ENCODE measurements at places on chromosomes 7 and 10.

DNA sequence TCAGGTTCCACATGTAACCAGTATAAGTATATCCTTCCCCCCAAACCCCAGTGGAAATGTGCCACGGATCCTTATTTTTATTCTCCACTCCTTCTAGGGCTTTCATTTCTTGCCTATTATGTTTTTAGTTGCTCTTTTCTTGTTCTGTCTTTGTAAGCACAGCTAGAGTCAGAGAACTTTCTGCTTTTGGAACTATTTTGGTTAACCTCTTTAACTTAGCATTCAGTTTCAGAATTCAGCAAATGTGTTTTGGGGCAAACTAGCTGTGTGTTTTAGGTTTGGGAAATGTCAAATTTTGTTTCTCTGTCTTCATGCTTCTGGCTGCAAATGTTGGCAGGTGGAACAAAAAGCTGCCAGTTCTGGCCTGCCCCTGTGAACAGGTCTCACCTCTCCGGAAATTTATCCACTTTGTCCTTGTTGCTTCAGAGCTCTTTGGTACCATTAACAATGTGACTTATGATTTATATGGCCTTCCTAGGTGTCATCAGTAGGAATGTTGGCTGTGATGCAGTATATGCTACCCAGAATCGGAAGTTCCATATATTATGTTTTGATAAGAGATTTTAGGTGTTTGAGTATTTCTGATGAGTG lies 156.1 kb downstream of the ADK start:
- no peak for DNase-seq

- no peak for DNase-seq
Observed at GRCh38 chr10:33484787-33485186, 150.3 kb upstream of the NRP1 start.

- DNase-seq = no peak
Observed at GRCh38 chr7:3605222-3605621, 304.2 kb downstream of the SDK1 start.

DNA sequence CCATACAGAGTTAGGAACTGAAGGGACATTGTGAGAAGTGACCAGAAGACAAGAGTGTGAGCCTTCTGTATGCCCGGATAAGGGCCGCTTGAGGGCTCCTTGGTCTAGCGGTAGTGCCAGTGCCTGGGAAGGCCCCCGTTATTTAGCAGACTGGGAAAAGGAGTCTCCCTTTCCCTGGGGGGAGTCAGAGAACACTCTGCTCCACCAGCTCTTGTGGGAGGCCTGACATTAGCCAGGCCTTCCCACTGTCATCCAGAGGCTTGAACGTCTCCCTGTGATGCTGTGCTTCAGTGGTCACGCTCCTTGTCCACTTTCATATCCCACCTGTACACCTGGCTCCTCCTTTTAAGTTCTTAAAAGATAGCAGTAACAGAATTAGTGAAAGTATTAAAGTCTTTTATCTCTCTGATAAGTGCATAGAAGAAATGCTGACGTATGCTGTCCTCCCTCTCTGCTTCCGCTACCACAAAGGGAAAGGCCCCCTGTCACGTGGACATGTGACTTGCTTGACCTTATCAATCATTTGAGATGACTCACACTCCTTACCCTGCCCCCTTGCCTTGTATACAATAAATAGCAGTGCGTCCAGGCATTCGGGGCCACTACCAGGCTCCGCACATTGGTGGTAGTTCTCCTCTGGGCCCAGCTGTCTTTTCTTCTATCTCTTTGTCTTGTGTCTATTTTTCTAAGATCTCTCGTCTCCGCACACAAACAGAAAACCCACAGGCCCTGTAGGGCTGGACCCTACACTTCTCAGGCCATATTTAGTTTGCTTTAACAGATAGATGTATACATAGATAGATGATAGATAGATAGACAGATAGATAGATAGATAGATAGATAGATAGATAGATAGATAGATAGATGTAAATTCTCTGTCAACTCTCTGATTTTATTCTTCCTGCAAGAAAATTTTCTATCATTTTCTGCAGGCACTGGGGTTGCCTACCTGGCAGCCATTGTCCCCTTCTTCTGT lies 131.5 kb upstream of the JCAD start:
- DNase-seq = no peak
